Activated CD4-positive, alpha-beta T cell treated with anti-CD3 and anti-CD28 coated beads, Interleukin-2, amount 10 ng/mL, durations not matched to agents 7 days and 5 days (primary cell): ENCODE measurements at places on chromosomes 12 and 14. TPM values are rescaled to one million over a fixed set of nuclear protein-coding genes. Genes with fewer than 3 reads are reported as not detected.

DNA sequence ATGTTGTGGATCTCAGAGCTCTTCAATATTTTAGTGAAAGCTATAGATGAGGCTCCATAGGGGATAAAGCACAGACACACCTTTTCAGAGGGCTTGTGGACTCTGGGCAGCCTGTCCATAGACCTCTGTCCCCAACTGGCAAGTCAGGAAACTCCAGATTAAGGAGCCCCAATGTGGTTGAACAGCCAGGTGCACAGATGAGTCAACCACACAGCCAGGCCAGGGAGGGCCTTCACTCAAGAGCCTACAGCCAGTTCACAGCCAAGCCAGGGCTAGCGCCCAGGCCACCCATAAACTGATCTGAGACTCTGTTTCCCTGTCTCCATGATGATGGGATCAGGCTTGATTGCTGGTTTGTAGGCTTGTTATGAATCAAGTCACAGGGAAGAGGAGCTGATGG lies 1.0 kb upstream of the BDKRB2 start:
- no peaks in the 10 kb centered on the region for H3K36me3 ChIP-seq
- peaks cover 8% of the 10 kb centered on the region for H3K4me1 ChIP-seq
- H3K4me3 ChIP-seq = no peak overlapping the region
- no peak for DNase-seq
- peaks cover 18% of the 10 kb centered on the region for H3K27me3 ChIP-seq
- no peak overlapping the region for H3K27ac ChIP-seq

DNA sequence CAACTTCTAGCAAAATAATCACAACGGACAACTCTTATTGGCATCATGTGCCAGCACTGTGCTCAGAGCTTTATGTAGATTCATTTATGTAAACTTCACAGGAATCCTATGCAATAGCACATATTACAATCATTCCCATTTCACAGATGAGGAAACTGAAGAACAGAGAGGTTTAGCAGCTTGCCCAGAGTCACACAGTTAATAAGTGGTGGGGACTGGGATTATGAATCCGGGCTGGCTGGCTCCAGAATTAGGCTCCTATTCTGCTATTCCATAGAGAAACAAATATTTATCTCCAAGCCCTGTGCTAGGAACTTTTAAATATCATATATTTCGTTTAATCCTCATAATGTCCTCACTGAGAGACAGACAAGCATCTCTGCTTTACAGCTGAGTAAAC lies 52.4 kb upstream of the OAS1 start:
- no peak for DNase-seq
- no peaks in the 10 kb centered on the region for H3K4me1 ChIP-seq
- no peak overlapping the region for H3K4me3 ChIP-seq
- H3K36me3 ChIP-seq = no peaks in the 10 kb centered on the region

DNA sequence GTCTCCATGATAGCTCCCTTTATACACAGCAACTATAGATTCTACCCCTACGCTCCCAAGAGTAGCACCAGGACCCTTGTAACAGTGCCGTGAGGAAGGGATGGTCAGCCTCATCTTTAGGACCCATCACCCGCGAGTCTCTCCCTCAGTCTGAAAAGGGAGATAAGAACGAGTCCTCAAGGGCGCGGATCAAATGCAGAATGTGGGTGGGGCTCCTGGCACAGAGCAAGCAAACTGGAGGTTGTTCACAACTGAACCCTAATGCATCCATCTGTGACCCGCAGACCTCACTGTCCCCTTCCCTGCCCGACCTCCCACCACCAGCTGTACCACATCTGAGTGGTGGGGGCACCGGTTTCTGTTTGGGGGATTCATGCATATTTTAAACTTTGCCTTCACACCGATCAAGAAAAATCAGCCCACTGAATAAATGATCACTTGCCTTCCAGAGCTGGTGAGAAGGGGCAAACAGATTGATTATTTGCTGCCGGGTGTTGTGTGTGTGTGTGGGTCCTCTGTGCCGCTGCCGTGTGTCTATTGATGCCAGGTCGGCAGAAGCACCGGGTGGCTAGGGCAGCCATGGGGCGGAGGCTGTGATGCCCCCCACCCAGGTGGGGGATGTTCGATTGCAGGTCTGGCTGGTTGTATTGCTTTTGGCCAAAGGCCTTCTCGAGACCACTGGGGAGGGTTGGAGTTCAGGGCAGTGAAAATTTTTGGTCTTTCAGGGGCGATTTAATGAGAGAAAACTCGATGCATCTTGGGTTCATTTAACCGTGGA lies 35.7 kb upstream of the BEGAIN start:
- DNase-seq = no peak
- no peak overlapping the region for H3K4me3 ChIP-seq
- H3K36me3 ChIP-seq = no peaks in the 10 kb centered on the region
- no peak overlapping the region for H3K27ac ChIP-seq

DNA sequence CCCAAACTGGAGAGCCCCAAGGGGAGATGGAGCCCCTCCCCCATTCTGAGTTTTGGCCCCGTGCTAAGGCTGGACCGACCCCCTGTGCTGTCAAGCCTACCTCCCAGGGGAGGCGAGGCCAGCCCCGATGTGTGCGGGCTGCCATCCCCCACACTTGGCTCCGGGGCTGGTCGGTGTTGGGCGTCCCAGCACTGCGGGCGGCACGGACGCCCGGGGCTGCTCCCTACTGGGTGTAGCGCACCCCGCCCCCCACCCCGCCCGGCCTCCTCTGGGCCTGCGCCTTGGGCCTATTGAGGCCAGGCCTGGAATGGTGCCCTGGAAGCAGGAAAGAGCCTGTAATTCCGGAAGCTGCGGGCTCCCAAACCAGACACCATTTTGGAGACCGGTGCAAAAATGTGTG lies 2.6 kb downstream of the DCAF4 start:
- H3K4me1 ChIP-seq = peaks cover 18% of the 10 kb centered on the region
- no peak for DNase-seq
- no peak overlapping the region for H3K27ac ChIP-seq

DNA sequence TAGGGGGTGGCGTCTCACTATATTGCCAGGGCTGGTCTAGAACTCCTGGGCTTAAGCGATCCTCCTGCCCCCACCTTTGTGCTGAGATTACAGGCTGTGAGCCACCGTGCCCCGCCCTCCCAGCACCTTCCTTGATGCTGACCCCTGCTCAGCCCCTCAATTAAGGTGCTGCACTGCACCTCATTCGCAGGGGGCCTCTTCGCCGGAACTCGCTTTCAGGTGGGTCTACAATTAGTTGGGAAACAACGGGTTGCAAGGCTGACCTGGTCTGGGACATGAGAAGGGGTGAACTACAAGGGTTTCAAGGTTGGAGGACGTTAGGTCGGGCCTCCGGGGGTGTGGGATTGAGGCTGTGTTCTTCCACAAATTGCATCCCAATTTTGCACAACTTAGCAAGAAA lies 1.2 kb upstream of the NOP2 start:
- H3K36me3 ChIP-seq = peaks cover 64% of the 10 kb centered on the region
- peak overlapping the region; percentile 100 for H3K4me3 ChIP-seq
- H3K27me3 ChIP-seq = no peaks in the 10 kb centered on the region

- no peaks in the 10 kb centered on the region for H3K36me3 ChIP-seq
- H3K4me3 ChIP-seq = no peak overlapping the region
- no peak overlapping the region for H3K27ac ChIP-seq
- DNase-seq = no peak
- peaks cover 8% of the 10 kb centered on the region for H3K27me3 ChIP-seq
Observed at GRCh38 chr12:52130711-52131110, 51.2 kb downstream of the SMIM41 start.

- no peaks in the 10 kb centered on the region for H3K36me3 ChIP-seq
- no peak overlapping the region for H3K4me3 ChIP-seq
- H3K4me1 ChIP-seq = peaks cover 5% of the 10 kb centered on the region
- H3K27ac ChIP-seq = no peak overlapping the region
- no peaks in the 10 kb centered on the region for H3K27me3 ChIP-seq
Observed at GRCh38 chr14:39673270-39673711, 241.1 kb upstream of the FBXO33 start.

- H3K27ac ChIP-seq = no peak overlapping the region
- H3K36me3 ChIP-seq = no peaks in the 10 kb centered on the region
- no peak overlapping the region for H3K4me3 ChIP-seq
- DNase-seq = no peak
- H3K27me3 ChIP-seq = no peaks in the 10 kb centered on the region
- no peaks in the 10 kb centered on the region for H3K4me1 ChIP-seq
Observed at GRCh38 chr12:132275110-132275531, 54.3 kb downstream of the GALNT9 start.

- peaks cover 8% of the 10 kb centered on the region for H3K36me3 ChIP-seq
- H3K27me3 ChIP-seq = peaks cover 82% of the 10 kb centered on the region
- DNase-seq = no peak
- peak overlapping the region; percentile 30 for H3K4me3 ChIP-seq
- peaks cover 13% of the 10 kb centered on the region for H3K4me1 ChIP-seq
Observed at GRCh38 chr14:56808383-56809269, 1.7 kb downstream of the OTX2 start.

- H3K27me3 ChIP-seq = no peaks in the 10 kb centered on the region
- peak; percentile 20 for DNase-seq
- peaks cover 32% of the 10 kb centered on the region for H3K4me1 ChIP-seq
- H3K36me3 ChIP-seq = peaks cover 11% of the 10 kb centered on the region
Observed at GRCh38 chr12:122421187-122421820, 1.2 kb downstream of the CLIP1 start.

DNA sequence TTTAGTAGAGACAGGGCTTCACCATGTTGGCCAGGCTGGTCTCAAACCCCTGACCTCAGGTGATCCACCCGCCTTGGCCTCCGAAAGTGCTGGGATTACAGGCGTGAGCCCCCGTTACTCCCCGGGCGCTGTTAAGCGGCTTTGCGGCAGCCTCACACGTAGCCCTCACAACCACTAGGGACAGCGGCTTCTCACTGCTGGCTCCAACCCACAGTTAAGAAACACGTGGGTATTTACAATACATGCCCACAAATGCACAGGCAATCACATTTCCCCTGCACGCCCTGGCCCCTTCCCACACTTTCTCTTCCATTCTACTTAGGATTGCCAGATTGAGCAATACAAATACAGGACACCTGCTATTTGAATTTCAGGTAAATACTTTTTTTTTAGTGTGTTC lies 37.0 kb upstream of the EIF5 start:
- H3K27ac ChIP-seq = no peak overlapping the region
- DNase-seq = no peak
- no peaks in the 10 kb centered on the region for H3K36me3 ChIP-seq
- H3K4me1 ChIP-seq = no peaks in the 10 kb centered on the region

CCDC196 gene
- not detected for total RNA-seq

CPM gene
- total RNA-seq = 0.27 TPM

MGAT4C gene
- not detected for total RNA-seq

IL31 gene
- not detected for total RNA-seq

PLEKHH1 gene
- 0.50 TPM for total RNA-seq

PLA2G1B gene
- not detected for total RNA-seq

COCH gene
- 0.10 TPM for total RNA-seq

HCAR1 gene
- 0.17 TPM for total RNA-seq
